Sigmoid colon (tissue), 7 donors: ENCODE measurements at places on chromosomes 2 and 18. TPM values are rescaled to one million over a fixed set of nuclear protein-coding genes. Genes with fewer than 3 reads are reported as not detected.

GRCh38 chr18:45260125-45260524 is 355.2 kb upstream of the SLC14A2 start:
- DNase-seq: no peak

DNA sequence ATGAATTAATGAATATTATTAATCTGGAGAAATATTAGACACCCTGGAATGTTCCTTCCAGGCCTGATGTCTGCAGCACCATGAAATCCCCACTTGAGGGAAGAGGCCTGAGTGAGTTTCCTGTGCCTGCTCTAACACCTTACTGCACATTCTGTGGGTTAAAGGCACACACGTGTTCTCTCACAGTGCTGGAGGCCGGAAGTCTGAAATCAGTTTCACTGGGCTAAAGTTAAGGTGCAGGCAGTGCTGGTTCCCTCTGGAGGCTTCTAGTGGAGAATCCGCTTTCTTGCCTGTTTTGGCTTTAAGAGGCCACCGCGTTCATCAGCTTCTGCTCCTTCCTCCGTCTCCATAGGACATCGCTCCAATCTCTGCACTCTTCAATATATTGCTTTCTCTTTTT is 48.7 kb downstream of the ACKR3 start:
- no peak for DNase-seq

DNA sequence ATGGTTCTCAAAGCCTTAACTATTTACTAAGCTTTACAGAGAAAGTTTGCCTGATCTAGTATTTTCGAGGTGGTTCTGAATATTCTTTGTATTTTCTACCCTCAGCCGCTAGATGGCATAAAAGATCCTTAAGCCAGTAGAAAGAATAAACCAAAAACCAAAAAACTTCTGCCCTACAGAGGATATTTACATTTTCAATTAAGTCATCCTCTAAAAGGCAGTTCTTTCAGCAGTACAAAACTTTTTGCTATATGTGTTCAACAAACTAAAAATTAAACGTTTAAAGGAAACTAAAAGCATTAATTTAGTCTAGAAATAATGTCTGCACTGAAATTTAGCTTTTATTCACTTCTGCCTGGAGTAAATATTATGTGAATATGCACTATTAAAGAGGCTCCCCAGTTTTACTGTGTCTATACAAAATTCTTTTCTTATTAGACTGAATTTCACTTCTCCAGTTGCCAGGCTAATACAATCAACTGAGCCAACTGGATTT is 297.5 kb downstream of the PIEZO2 start:
- DNase-seq: no peak

DNA sequence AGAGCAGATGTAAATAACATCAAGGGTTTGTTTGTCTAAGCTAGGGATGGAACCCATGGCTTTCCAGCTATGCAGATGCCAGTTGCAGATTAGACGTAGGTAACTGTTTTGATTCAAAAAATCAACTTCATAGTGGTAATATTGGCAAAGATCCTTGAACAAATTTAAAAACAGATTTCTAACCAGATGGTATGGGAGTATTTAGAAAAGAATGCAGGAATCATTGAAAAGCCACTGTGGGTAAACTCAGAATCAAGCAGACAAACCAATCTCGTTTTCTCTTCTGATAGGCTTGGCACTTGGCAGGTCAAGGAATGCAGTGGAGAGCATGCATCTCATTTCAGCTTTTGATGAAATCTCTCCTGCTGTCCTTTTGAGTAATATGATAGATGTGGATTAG is 377.5 kb downstream of the CLIP4 start:
- DNase-seq: no peak

- DNase-seq: no peak
Observed at GRCh38 chr2:112073875-112074274, 18.8 kb downstream of the TMEM87B start.

DNA sequence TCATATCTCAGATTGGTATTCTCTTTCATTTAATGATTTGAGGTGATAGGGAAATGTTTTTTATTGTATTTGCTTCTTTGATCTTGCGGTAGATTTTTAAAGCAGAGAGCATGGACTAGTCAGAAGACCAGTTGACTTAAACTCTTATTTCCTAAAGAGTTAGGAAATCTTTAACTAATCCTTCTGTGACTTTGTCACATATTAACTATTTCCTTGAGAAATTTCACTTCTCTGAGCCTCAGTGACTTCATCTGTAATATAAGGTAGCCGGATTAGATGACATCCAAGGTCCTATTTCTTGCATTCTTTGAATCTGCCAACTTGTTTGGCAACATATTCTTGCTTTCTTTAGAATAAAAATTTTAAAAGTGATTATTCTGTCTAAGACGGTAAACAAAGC is 55.6 kb downstream of the MTX2 start:
- no peak for DNase-seq

GRCh38 chr2:173741759-173742158 is 223.4 kb downstream of the SP3 start:
- DNase-seq: no peak

DNA sequence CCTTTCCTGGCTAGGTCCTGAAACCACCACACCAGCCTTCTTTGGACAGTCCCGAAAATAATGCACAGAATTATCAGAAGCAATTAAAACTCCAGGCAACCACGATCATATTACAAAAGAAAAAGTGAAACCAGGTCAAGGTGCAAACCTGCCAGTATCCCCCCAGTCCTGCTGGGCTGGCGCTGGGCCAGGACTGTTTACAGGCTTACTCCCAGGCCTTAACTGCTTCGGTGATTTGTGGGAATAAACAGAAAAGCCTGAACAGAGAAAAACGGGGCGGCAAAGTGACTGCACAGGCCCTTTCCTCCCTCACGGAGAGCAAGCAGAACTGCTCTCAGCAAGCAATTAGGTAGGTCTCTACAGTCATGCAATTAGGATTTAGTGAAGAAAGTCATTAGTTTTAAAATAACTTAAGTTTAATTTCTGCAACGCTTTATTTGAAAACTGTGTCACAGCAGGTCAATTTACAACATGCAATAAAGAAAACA is 1.3 kb downstream of the HDAC4 start:
- DNase-seq: peak; percentile 78

DNA sequence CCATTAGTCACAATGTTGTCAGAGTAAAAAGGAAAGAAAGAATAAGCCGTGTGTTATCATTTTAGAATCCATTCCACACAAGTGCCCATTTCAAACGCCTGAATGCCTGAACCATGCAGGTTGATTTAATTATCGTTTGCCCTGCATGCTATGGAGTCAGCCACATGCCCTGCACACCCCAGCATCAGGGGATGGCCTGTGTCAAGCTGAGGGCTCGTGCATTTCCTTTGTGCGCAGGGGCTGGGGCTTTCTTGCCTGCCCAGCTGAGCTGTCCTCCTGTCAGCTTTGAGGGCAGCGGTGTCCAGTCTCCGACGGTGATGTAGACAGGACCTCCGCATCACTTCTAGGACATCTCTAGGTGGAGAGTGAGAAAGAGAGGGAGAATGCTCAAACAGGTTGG is 200.4 kb downstream of the TSN start:
- DNase-seq: no peak

- peak; percentile 51 for DNase-seq
Observed at GRCh38 chr2:30206461-30207430, 24.6 kb upstream of the LBH start.

The ALPP gene
- not detected for polyA plus RNA-seq

The RTTN gene
- 2.4 TPM for polyA plus RNA-seq

The UGT1A10 gene
- 19.7 TPM for polyA plus RNA-seq

The PTPRM gene
- polyA plus RNA-seq: 4.8 TPM

The RASGRP3 gene
- 6.7 TPM for polyA plus RNA-seq

The ARHGAP15 gene
- 6.0 TPM for polyA plus RNA-seq
